ENCODE measurements at places on chromosomes 3 and 15. TPM values are rescaled to one million over a fixed set of nuclear protein-coding genes. Genes with fewer than 3 reads are reported as not detected.

GABRR3 gene
- not detected for total RNA-seq

DNA sequence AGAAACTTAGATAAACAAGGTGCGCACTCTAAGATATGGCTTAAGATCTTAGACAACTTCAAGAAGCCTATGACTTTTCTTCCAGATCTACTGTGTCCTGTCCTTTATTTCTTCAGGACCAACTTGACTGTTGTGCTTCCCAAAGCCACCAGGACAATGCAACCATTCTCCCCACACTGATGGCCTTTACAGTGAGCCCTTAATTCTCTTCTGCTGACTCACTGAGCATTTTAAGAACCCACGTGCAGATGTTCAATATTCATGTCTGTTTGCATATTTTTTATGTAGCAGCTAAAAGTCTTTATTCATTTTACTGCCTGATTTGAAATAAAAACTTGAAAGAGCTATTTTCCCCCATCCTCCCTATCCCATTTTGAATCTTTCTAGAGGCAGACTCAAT, 103.3 kb upstream of the SLC2A2 start:
- DNase-seq: no peak
- no peaks in the 10 kb centered on the region for H3K4me1 ChIP-seq
- no peak overlapping the region for H3K4me3 ChIP-seq
- no peaks in the 10 kb centered on the region for H3K27me3 ChIP-seq

GRCh38 chr15:80974914-80975313, 14.7 kb downstream of the MESD start:
- H3K4me1 ChIP-seq: no peaks in the 10 kb centered on the region
- H3K27me3 ChIP-seq: no peaks in the 10 kb centered on the region
- H3K27ac ChIP-seq: no peak overlapping the region
- H3K4me3 ChIP-seq: no peak overlapping the region
- DNase-seq: no peak

DAZL gene
- not detected for total RNA-seq

SLC22A14 gene
- total RNA-seq: 0.49 TPM

ADPRH gene
- 13.6 TPM for total RNA-seq

DNA sequence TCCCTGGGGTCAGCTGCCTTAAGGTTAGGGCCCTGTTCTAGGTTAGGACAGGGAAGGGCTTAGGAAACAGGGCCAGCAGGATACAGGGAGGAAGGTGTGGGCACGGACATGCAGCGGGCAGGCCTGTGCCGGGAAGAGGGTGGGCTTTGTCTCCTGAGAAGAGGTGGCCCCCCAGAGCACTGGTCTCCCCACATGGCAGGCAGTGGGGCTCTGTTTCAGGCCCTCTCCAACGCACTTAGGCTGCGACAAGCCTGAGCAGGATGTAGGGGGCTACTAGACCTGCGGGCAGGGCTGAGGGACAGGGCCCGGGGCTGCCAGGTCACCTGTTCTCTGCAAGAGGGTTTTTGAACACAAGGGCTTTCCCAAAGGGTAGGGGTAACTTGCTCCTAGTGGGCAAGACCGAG, 33.5 kb downstream of the KLF13 start:
- no peak for DNase-seq
- H3K4me3 ChIP-seq: no peak overlapping the region
- H3K27me3 ChIP-seq: no peaks in the 10 kb centered on the region
- H3K36me3 ChIP-seq: no peaks in the 10 kb centered on the region
- H3K27ac ChIP-seq: no peak overlapping the region
- peaks cover 2% of the 10 kb centered on the region for H3K4me1 ChIP-seq

- DNase-seq: no peak
- no peak overlapping the region for H3K27ac ChIP-seq
- no peak overlapping the region for H3K4me3 ChIP-seq
Observed at GRCh38 chr15:45863881-45864580, 229.2 kb downstream of the SQOR start.

GRCh38 chr15:75034615-75035014, 11.2 kb downstream of the PPCDC start:
- no peaks in the 10 kb centered on the region for H3K36me3 ChIP-seq
- H3K4me1 ChIP-seq: no peaks in the 10 kb centered on the region
- H3K27me3 ChIP-seq: no peaks in the 10 kb centered on the region
- H3K27ac ChIP-seq: no peak overlapping the region

DNA sequence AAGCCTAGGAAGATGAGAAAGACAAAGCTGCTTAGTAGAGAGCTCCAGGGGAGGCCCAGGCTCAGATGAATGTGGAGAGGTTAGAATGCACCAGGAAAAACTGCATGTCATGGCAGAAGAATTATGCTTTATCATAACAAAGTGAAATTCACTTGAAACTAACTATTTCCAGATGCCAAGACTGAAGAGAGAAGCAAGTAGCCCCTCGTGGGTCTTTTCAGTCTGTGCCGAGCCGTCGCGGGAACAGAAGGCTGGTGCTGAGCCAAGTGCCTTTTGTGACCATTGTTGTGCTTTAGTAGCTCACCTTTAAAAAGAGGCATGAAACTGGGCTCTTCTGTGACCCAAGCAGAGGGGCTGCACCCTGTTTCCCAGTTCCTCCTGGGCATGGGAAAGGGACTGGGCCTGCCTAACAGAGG, 73.2 kb downstream of the CHDH start:
- no peak overlapping the region for H3K27ac ChIP-seq
- DNase-seq: no peak
- H3K4me3 ChIP-seq: no peak overlapping the region

Data from aorta (tissue), 5 donors.